NCI-H2081 treated with DMSO at 0.1 percent for 48 hours (cell line): ENCODE measurements at places on chromosomes 2 and 18.

GRCh38 chr2:72712977-72713376 is 112.9 kb downstream of the EXOC6B start:
- DNase-seq, result no peak

GRCh38 chr2:72561621-72562318 is 264.1 kb downstream of the EXOC6B start:
- no peak for DNase-seq

GRCh38 chr2:179410552-179411356 is 146.1 kb upstream of the SESTD1 start:
- DNase-seq, result no peak

DNA sequence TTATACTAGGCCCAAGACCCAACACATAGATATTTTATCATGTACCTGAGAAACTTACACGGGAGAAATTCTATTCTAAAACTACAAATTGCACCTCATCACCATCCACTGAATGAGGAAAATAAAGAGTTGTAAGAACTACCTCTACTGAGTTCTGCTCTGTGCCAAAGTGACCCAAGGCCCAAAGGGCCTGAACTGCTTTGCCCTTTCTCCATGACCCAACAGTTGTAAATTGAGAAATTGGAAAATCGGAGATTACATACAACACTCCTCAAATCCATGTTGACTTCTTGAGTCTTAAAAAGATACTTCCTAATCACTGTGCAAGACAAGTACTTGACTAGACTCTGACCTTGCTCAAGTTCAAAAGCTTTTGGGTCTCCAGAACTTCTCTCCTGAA is 8.8 kb downstream of the NR4A2 start:
- DNase-seq, result no peak

- no peak for DNase-seq
These were observed 155.5 kb downstream of the CD8B2 start for GRCh38 chr2:106642679-106643078.

GRCh38 chr2:113784823-113785744 is 28.6 kb upstream of the SLC35F5 start:
- DNase-seq, result no peak

- no peak for DNase-seq
These were observed 28.6 kb upstream of the POU3F3 start for GRCh38 chr2:104825124-104825865.

DNA sequence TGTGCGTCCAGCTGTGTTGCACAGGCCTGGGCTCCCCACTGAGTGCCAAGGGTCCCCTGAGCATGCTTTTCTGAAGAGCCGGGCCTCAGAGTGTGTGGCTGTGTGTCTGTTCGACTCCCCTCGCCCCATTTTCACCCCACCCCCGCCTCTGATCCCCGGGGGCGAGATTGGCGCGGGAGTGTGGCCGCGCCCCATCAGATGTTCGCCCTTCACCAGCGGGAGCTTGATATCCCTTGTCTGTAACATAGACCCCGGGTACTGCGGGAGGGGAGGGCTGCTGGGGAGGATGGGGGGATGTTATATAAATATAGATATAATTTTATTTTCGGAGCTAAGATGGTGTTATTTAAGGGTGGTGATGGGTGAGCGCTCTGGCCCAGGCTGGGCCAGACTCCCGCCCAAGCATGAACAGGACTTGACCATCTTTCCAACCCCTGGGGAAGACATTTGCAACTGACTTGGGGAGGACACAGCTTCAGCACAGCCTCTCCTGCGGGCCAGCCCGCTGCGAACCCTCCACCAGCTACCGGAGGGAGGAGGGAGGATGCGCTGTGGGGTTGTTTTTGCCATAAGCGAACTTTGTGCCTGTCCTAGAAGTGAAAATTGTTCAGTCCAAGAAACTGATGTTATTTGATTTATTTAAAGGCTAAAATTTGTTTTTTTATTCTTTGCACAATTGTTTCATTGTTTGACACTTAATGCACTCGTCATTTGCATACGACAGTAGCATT is 1.5 kb downstream of the RHOB start:
- no peak for DNase-seq

DNA sequence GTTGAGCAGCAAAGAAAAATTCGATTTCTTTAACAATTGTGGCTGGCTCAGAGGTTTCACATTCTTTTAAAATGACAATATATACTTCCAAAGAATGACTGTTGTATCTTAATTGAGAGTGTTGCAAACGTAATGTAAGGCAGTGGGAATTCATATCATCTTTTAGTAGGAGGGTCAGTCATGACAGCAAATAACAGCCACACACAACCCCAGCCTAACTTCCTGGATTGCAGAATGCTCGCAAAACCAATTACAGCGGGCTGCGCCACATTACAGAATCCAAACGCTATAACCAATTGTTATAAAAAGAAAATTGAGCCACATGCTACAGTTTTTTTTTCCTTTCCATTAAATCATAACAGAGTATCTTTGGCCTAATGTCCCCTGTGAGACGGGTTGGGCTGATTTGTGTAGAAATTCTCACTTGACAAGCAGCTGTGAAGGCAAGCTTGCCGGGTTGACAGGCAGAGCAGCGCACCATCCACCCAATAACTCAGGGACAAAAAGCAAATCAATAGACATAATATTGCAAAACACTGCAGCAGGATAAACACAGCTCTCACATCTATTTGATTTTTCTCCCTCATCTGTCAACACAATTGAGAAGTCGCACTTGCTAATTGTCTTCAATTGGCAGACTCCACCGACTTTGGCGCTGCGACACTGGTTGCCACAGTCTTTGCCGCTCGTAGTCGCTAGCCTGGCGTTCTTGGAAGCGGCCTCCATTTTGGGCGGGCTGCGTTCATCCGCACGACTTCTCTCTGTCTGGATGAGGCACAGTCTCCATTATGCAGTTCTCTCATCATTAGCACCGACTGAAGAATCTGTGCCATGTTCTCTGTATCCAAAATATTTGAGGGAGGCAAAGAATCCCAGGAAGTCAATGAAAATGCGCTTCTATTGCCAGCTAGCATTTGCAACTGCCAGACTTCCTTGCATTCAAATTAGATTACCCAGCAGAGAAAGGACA is 95.0 kb upstream of the CCDC68 start:
- DNase-seq, result no peak

- DNase-seq, result no peak
These were observed 95.0 kb downstream of the TGFA start for GRCh38 chr2:70458661-70459060.

DNA sequence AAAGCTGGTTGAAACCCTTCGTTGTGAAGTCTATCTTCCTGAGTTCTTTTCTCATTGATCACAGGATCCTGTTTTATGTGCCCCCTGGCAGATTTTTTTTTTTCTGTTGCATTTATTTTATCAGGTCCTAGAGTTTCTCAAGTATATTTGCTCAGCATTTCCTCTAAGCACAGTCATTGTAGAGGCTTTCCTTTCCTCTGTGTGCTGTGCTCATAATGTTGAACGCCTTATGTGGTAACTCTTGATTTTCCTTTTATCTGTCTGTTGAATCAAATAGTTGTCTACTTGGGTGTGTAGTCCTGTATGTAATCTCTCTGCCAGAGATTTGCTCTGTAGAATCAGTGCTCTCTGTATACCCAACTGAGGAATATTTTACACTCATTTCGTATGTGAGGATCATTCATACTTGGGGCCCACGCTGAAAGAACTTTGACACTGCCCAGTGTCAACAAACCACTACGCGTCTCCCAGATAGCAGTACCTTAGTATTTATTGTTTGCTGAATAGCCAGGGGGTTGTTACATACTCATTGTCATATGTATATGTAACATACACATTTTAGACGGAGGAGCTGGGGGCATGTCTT is 118.2 kb downstream of the CTNNA2 start:
- DNase-seq, result no peak

DNA sequence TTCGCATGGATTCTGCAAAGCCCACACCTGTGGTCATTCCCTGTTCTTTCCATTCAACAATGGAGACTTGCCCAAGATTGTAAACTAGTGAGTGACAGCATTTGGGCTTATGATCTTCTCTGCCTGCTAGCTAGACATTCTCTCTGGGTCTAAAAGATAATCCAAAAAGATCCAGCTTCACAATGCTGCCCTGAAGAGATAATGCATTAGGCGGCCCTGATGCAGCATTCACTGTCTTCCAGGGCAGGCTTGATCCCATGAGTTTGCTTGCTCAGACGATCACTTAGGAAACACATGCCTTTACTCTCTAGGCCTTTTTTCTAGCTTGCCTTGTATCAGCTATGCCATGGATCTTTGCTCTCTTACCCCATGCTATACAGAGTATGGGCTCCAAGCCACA is 196.1 kb downstream of the SETBP1 start:
- no peak for DNase-seq

- DNase-seq, result no peak
These were observed 120.0 kb upstream of the THSD7B start for GRCh38 chr2:136645236-136645828.

- DNase-seq, result no peak
These were observed 64.3 kb downstream of the ARHGEF4 start for GRCh38 chr2:130901061-130901460.

GRCh38 chr2:156405586-156405985 is 30.6 kb upstream of the GPD2 start:
- DNase-seq, result no peak

- no peak for DNase-seq
These were observed 63.9 kb upstream of the TANK start for GRCh38 chr2:161096336-161096735.

DNA sequence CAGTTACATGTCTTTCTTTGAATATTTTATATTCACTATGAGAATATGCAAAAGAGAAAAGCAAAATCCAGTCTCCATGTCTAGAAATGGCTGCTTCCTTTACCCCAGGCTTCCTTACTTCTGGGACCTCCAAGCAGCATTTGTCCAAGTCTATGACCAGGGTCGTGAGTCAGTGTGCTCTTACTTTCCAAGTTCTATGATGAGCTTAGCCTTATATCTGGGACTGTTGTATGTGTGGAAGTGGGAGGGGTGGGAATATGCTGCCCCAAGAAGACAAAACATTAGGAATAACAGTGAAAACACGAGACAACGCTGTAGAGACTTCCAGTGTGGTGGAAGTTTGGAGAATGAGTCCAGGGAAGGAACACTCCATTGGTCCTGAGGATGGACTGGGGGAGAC is 21.2 kb upstream of the CHRNA1 start:
- no peak for DNase-seq

DNA sequence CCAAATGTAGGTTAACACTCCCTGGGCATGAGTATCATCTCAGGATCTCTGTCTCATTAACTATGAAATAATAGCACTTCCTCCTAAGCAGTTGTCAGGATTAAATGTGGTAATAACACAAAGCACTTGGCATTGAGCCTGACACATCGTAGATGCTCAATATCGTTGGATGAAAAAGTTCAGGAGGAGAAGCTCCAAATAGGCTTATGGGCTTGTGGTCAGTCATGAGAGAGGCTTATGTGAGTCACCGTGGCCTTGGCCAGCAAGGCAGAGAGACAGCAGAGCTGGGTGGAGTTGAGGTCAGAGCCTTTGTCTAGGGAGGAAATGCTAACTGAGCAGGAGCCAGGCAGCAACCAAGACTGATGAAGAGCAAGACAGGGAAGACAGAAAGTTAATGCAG is 68.3 kb upstream of the PPM1B start:
- DNase-seq, result no peak

GRCh38 chr18:44974174-44974573 is 293.5 kb downstream of the SETBP1 start:
- DNase-seq, result no peak

DNA sequence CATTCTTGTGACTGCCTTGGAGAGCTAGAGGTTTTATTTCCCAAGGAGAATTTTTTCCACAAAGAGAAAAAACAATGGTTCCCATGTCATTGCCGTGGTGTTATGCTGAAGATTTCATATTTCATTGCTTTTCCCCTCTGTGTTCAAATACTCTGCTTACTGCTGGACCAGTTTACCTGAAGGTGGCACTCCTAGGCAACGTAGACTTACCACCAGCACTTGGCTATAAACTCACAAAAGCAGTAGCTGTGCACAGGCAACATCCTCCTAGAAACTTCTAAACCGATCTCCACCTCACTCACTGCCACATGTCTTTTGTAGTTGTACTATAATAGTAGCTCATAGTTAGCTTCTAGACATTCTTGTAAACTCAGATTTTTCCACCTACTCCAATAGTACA is 1319.7 kb upstream of the CRIM1 start:
- no peak for DNase-seq

DNA sequence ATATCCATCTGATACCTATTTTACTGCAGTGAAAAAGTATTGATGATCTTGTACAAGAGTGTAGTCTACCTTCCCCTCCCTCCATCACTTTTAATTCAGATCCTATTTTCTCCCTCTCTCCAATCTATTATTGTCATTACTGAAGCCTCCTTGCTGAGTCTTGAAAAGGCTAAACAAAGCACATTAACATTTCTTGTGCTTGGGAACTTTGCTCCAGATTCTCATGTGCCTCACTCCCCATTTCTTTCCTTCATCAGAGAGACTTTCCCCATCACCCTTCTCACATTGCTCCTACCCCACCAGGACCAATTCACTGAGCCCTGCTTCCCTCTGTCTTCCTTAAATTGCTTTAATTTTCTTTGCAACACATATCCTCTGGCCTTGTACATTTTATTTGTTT is 736.2 kb upstream of the GCFC2 start:
- DNase-seq, result no peak

DNA sequence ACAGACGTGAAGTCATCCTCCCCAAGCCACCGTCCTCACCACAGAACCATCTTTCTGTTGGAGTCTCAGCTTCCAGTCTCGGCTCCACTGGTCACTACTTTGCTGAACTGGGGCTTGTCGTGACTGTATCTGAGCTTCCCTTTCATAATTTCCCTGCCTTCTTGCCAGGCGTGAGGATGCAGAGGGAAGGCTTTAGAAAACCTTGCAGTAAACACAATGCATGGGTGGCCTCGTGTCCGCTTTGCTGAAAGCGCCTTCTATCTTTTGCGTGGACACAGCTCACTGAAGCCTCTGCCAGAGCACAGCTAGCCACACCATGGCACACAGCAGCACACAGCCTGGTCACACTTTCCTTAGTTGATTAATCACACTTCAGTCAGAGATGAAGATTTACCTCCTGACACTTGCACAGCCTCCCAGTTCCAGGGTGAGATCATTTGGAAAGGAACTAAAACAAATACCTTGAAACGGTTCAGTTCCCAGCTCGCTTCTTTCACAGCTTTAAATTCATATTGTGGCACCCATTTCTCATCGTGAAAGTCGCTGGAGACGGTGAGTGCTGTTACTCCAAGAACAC is 2.8 kb upstream of the GPR45 start:
- DNase-seq, result no peak

- no peak for DNase-seq
These were observed 25.8 kb downstream of the PHLPP1 start for GRCh38 chr18:62741118-62741566.
